Fibroblast of skin of left quadriceps (primary cell): ENCODE measurements at places on chromosomes 7 and 10.
A peak's percentile ranks its signal among the peaks of the same experiment; 100 is the strongest.

- DNase-seq = no peak
Observed at GRCh38 chr7:74476626-74477025, 22.9 kb downstream of the GTF2IRD1 start.

GRCh38 chr10:103598654-103599115 is 105.2 kb downstream of the NEURL1 start:
- peak; percentile 64 for DNase-seq

GRCh38 chr7:74344786-74345185 is 55.6 kb downstream of the CLIP2 start:
- no peak for DNase-seq

DNA sequence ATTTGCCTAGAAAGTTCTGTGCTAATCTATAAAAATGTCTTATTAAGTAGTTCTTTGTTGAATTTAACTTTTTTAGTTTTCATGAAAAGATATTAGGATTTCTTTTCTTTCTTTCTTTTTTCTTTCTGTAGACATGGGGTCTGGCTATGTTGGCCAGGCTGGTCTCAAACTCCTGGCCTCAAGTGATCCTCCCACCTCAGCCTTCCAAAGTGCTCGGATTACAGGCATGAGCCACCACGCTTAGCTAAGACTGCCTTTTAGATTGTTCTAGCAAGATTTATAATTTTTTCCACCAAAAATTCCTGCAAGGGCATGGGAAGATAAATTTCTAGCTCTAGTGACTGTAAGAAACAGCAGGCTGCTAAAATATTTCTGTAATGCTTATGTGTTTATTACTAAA is 140.5 kb downstream of the WDR37 start:
- DNase-seq = no peak

DNA sequence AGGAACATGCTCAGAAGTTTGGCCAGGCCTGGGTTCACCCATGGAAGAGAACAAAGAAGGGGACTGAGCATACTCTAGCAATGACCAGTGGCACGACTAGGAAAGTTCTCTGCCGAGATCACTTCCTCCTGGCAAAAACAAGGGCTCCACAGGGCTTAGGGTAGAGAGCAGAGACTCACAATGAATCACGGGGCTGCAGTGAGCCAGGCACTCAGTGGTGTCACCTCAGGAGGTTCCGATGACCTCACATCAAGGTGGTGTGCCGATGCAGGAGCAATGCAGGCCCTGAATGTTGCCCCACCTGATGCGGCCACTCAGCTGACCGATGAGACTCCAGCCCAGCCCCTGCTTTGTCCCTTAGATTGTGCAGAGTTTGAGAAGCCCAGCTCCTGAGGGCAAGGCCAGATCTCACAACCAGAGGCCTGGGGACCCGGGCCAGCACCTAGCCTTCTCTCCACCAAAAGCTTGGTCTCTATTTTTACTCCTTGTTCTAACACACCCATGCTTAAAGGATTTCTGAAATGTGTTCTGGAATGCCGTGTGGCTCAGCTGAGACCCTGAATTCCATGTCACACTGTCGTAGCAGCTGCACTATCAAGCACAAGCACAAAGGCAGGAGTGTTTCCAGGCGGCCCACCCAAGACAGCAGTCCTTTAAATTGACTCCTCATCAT is 60.9 kb downstream of the COBL start:
- DNase-seq = no peak

DNA sequence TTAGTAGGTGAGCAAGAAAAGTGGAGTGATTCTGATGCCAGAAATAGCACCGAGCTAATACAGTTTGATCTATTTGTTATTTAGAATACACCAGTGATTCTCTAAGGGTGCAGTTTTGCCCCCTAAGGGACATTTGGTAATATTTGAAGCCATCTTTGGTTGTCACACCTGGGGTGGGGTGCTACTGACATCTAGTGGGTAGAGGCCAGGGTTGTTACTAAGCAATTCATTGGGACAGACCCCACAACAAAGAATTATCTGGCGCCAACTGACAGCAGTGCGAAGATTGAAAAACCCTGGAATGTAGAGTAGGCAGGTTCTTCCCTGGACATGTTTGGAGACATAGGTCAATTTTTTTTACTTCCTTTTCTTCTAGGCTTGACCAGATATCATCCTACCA is 14.6 kb downstream of the PALS2 start:
- DNase-seq = no peak

DNA sequence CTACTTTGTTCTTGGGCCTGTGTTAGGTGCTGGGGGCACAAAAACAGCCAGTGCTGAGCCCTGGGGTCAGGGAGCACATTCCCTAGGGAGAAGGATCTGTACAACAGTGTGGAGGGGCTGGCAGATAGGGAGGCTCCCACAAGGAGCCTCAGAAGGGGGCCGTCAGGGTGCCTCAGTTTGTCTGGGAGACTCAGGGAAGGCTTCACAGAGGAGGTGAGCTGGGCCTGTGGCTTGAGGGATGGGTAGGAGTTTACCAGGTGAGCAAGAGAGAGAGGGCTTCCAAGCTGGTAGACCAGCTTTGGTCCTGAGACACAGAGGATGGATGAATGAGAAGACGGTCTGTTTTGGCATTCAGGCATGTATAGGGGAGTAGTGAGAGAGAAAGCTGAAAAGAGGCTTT is 52.1 kb downstream of the CAMK1D start:
- DNase-seq = no peak

DNA sequence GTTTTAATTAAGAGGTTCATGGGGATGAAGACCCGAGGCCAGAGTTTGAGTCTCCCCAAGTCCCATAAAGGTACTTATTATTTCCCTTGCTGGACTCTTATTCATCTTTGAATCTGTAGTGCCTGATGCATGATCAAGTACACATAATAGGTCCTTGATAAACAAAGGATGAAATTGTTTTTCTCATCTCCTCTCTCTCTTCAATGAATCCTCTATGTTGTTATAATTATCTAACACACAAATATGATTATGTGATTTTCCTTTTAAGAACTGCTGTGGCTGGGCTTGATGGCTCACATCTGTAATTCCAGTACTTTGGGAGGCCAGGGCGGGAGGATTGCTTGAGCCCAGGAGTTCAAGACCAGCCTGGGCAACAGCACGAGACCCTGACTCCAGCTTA is 117.7 kb downstream of the BAMBI start:
- DNase-seq = no peak

DNA sequence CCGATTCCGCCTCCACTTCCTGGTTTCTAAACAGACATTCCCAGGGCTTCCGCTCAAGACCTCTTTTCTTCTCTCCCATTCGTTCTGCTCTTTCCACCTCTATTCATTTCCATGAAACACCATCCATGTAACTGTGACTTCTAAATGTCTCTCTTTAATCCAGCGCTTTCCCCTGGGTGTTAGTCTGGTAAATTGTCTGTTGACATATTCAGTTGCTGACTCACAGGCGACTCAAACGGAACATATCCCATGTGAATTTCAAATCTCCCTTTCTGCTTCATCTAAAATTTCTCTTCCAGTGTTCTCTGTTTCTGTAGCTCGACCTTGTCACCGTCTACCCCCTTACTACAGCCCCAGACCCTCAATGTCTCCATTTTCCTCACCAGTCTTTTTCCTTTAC is 119.1 kb downstream of the PFKFB3 start:
- no peak for DNase-seq

DNA sequence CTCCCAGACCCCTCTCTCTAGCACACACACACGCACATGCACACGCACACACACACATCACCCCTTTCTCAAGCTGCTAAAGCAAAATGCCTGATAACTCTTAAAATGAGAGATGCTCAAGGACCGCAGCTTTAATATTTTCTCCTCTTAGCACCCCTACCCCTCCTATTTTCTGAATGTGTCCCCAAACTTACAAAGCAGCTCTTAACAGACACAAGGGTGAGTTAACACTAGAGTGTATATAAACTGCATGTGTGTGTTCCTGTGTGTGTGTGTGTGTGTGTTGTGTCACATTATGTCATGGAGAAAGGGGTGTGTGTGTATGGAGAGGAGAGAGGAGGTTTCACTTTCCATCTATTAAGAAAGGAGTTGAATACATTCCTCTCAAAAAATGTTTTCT is 1.3 kb downstream of the PTN start:
- no peak for DNase-seq

- DNase-seq = no peak
Observed at GRCh38 chr7:132199626-132200025, 376.6 kb downstream of the PLXNA4 start.

- DNase-seq = peak; percentile 60
Observed at GRCh38 chr7:43294080-43294630, 181.7 kb downstream of the HECW1 start.

- no peak for DNase-seq
Observed at GRCh38 chr7:37186753-37187152, 261.9 kb downstream of the ELMO1 start.

DNA sequence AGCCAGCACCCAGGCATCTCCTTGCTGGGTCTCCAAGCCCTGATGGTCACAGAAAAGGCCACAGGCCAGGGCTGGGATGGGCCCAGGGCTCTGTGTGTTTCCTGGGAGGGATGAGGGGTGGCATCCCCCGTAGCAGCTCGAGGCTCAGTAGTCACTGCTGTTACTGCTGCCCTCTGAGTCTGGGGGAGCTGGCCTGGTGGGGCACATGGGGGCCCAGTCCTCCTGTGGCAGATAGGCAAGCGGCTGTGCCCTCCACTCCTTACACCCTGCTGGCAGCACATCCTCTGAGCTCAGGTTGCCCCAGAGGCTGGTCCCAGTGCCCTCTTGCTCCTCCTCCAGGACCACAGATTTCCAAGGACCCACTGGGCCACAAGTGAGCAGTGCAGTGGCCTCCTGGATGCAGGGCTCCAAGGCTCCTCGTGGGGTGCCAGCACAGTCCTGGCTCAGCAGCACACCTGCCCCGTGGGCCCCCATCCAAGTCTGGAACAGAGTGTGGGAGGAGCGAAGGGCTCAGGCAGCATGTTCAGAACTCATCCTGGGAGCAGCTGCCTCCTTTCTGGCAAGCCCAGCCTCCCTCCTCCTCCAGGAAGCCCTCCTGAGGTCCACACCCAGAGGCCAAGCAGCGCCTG is 31.5 kb upstream of the TUBB8 start:
- no peak for DNase-seq

- no peak for DNase-seq
Observed at GRCh38 chr10:114537736-114538135, 120.3 kb downstream of the ABLIM1 start.

DNA sequence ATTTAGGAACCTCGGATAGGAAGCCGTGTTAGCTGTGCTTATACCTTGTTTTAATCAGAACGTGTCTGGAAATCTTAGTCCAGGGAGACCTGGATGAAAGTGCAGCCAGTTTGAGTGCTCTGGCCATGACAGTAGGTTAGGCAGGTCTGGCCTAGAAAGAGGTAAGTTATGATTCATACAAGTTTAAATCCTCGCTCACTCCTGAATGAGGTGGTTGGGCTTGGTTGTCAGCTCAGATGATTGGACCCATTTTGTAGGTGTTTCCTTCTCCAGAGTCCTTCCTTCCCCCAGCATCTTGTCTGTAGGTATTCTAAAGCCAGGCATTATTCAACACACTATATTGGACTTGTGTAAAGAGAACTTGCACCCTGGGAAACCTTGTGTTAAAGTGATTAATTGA is 561.9 kb upstream of the GALNT17 start:
- no peak for DNase-seq

DNA sequence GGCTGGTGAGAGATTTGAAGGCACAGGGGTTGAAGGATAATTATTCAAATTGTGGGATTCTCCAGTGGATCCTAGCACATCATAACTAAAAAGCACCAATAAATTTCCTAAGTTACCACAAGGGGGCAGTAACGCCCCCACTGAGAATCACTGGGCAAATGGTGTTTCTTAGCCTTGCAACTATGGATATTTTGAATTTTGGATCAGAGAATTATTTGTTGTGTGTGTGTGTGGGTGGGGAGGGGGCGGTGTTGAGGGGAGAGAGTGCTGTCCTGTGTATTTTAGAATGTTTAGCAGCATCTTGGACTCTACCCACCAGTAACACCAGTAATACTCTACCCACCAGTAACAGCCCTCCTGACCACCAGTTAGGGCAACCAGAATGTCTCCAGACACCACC is 63.3 kb upstream of the PRKG1 start:
- no peak for DNase-seq

GRCh38 chr10:30188101-30188500 is 128.7 kb upstream of the JCAD start:
- DNase-seq = no peak

GRCh38 chr7:159068488-159068811 is 76.2 kb downstream of the VIPR2 start:
- no peak for DNase-seq

DNA sequence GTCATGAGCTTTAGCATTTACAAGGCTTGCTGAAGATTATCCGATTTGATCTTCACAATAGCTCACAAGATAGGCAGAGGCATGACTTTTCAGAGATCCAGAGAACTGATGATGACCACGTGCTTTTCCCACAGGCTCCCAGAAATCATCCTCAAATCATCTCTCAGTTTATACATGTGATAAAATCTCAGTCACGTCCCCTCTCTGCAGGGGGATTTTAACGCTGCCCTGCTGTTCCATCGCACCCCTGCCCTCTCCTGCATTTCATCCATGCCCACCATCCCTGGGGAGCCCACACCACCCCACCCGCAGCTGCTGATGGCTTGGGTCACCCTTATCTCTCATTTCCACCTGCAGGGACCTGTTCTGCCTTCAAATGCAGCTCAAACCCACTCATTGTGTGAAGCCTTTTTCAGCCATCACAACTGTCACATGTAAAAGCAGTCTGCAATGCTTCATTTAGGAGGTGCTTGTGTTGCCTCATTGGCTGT is 141.8 kb downstream of the DIP2C start:
- DNase-seq = no peak

DNA sequence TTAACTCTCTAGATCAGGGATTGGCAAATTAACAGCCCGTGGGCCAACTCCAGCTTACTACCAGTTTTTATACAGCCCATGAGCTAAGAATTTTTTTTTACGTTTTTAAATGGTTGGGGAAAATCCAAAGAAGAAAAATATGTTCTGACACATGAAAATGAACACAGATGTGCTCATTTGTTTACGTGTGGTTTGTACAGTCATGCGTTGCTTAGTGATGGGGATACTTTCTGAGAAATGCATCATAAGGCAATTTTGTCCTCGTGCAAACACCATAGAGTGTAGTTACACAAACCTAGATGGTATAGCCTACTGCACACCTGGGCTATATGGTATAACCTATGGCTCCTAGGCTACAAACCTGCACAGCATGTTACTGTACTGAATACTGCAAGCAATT is 8.3 kb upstream of the SMKR1 start:
- DNase-seq = peak; percentile 72

DNA sequence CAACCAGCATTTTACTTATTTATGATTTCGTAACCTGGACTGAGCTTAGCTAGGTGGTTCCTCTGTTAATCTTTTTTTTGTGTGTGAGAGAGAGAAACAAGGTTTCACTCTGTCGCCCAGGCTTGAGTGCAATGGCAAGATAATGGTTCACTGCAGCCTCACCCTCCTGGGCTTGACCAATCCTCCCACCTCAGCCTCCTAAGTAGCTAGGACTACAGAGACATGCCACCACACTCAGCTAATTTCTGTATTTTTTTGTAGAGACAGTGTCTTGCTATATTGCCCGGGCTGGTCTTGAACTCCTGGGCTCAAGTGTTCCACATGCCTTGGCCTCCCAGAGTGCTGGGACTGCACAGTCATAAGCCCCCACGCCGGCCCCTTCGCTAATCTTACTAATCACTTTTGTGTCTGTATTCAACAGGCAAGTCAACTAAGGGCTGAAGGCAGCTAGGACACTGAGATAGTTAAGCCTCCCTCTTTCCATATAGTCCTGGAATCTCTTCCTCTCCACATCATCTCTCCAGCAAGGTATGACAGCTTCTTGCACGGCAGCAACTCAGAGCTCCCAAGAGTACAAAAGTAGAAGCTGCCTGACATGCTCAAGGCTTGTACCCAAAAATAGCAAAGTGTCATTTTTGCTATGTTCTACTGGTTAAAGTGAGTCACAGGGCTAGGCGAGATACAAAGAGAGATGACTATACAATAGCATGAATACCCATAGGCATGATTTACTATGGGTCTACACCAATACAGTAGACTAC is 11.3 kb downstream of the KMT2C start:
- DNase-seq = no peak
